Stimulated activated CD8-positive, alpha-beta memory T cell treated with anti-CD3 and anti-CD28 coated beads, Interleukin-15, amount 100 ng/mL, for 4 hours (primary cell): ENCODE measurements at places on chromosomes 11 and 22.

DNA sequence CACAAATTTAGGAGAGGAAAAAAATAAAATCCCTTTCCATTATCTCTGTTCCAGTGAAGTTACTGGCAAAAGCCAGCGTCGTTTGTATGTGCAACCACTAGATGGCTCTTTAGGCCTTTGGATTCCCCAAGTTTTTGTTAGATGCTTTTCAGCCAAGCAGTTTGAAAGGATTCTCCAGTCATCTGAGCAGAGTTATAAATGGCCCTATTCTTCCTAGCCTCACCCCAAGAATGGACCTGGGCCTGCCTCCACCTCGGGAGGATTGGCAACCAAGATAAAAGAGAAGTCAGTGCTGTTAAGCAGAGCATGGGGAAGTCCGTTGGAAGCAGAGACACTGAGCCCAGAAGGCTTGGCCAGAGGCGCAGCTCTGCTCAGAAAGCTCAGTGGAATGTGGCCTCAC is 15.4 kb downstream of the FAM181B start:
- DNase-seq: no peak

DNA sequence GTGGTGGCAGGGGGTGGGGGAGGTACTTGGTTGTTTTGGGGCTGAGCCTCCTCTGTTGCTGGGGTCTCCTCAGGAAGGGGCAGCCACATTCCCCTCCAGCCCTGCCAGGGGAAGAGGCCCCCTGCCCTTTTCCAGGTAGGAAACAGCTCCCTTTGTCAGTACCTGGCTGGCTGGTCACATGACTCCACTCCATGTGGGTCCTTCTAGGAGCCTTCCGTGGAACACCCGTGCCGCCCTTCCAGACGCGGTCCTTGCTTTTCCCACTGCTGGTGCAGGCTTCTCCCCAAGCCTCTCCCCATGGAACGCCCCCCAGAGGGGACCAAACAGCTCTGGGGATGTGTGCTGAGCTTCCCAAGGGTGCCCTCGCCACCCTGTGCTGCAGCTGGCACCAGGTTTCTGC is 19.9 kb downstream of the IFT27 start:
- DNase-seq: no peak

GRCh38 chr22:27775087-27775698 is 26.4 kb downstream of the MN1 start:
- DNase-seq: no peak

- no peak for DNase-seq
These were observed 149.8 kb downstream of the CCDC34 start for GRCh38 chr11:27213232-27213660.

- DNase-seq: no peak
These were observed 25.0 kb downstream of the SWAP70 start for GRCh38 chr11:9688716-9689511.

- DNase-seq: no peak
These were observed 14.4 kb downstream of the RTN4RL2 start for GRCh38 chr11:57474803-57475115.

GRCh38 chr11:7028141-7028540 is 7.9 kb downstream of the NLRP14 start:
- DNase-seq: no peak

- no peak for DNase-seq
These were observed 66.0 kb upstream of the NNMT start for GRCh38 chr11:114230031-114230704.

- no peak for DNase-seq
These were observed 47.9 kb upstream of the DDI1 start for GRCh38 chr11:103988595-103988969.

DNA sequence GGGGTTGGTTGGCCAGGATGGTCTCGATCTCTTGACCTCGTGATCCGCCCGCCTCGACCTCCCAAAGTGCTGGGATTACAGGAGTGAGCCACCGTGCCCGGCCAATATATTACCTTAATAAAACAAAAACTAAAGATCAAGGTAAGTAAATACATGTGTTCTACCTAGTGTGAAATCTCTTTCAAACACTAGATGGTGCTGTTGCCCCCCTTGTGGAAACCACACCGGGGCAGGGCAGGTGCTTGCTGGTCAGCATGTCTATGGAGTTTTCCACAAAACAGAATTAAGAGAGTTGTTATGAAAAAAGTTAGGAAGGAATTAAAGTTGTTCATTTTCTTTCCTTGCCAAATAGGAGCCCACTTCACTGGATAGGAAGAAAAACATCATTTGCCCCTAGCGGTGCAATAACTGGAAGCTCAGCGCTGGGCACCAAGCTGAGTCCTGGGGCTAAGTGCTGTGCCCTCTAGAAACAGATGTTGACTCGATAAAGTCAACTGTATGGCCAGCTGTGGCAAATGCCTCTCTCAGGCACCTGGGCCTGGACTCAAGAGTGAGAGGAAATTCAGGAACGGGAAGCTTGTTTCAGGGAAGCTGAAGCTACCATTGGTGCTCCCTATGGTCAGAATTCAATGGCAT is 6.3 kb upstream of the KCNJ5 start:
- no peak for DNase-seq

- DNase-seq: no peak
These were observed 48.0 kb downstream of the BID start for GRCh38 chr22:17726006-17726927.

- no peak for DNase-seq
These were observed 59.0 kb downstream of the C22orf31 start for GRCh38 chr22:29002603-29003002.

GRCh38 chr11:33362051-33362910 is 105.1 kb downstream of the HIPK3 start:
- DNase-seq: no peak

DNA sequence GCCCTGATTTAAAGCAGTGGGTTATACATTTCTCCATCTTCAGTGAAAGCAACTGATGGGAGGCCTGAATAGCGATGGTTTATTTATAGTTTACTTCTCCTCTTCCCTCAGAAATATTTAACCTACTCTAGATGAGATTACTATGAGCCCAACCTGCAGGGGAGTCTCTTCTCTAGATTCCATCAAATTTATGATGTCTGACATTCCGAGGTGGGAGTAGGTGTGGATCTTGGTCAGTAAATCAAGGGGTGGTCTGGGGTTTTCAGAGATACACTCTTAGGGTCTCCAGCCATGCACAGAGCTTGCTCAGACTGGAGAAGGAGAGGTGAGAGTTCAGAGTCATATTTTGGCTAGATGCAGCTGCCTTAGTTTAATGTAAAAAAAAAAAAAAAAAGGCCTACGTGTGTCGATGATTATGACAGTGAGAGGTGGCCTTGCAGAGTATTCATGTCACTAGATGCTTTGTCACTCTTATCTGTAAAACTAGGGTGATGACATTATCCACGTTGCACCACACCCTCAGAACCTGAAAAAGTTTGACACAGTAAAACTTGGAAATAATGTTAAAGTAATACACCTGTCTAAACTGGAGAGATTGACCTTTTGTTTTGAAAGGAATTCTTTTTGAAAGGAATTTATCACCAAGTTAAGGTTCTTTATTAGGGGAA is 81.2 kb downstream of the EXT2 start:
- no peak for DNase-seq

- no peak for DNase-seq
These were observed 21.5 kb upstream of the TXNRD2 start for GRCh38 chr22:19962909-19963806.

DNA sequence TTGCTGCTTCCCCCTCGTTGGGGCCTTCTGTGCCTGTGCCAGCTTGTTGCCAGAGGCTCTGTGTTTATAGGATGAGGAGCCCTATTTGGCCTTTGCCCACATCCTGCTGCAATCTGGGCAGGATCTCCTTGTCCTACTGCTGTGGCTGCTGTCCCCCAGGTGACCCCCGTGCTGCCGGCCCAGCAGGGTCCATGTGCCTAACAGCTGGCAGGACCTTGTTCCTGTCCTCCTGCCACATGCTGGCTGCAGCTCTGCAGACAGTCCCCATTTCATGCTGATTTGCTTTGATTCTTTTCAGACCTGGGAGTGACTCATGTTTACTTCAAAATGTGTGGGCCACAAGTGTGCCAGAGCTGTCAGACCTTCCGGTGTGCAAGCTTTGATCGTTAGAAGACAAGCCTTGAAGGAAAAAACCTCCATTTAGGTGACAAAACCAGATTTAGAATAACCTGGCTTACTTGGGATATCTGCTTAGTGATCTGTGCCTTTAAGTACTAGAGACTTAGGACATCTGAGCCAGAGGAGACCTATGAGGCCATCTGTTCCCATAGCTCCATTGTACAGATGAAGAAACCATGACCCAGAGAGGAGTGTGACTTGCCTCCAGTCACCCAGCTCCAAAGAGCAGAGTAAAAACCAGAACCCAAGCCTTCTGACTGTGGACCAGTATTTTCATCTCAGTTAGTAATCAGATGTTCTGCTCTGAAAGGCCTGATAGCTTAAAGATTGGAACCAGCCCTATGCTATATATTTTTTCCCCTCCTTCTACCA is 11.1 kb downstream of the NAV2 start:
- DNase-seq: peak; percentile 14

GRCh38 chr11:2548596-2548995 is 103.8 kb downstream of the KCNQ1 start:
- no peak for DNase-seq

- DNase-seq: no peak
These were observed 15.6 kb downstream of the DDX17 start for GRCh38 chr22:38490475-38490874.

GRCh38 chr11:34512840-34513681 is 533 bp downstream of the ELF5 start:
- DNase-seq: no peak

DNA sequence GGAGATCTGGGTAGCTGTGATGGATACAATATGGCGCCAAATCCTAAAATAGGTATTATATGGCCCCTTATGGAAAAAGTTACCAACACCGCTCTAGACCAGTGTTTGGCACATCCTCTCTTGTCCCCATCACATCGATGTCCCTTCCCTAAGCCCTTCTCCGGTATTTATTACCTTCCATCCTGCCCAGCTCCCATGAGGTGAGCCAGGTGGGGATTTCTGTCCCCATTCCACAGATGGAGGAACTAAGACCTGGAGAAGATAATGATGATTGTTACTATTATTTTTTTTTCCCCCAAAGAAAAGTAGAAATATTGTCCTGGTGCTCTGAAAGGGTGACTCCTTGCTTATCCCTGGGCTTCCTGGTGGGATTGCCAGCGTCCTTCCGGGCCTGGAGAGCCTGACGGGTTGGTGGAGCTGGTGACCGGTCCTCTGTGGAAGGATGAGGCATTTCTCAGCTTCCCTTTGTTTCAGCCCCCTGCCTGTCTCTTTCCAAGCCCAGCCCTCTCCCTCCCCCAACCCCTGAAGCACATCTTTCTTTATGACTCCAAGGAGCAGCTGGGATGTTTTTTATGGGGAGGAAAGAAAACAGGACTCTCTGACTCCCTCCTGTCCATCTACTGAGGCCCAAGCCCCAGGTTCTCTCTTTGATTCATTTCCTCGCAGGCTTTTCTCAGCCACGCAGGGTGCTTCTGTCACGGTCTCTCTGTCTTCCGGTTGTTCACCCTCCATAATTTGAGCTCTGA is 65.4 kb downstream of the TP53I11 start:
- DNase-seq: no peak
